Smooth muscle cell of trachea (primary cell): ENCODE measurements at places on chromosomes 16 and 17. TPM values are rescaled to one million over a fixed set of nuclear protein-coding genes. Genes with fewer than 3 reads are reported as not detected.

The HOXB5 gene
- total RNA-seq: under 0.01 and 0.29 TPM in 2 replicates

The BCL6B gene
- 0.33 and 0.44 TPM in 2 replicates for total RNA-seq

The NT5M gene
- 1.6 and 3.5 TPM in 2 replicates for total RNA-seq

The ERI2 gene
- 25.3 and 41.7 TPM in 2 replicates for total RNA-seq

The NKIRAS2 gene
- 16.3 and 30.4 TPM in 2 replicates for total RNA-seq

The CHST5 gene
- 0.15 and 0.17 TPM in 2 replicates for total RNA-seq

The SPN gene
- not detected in 2 replicates for total RNA-seq

The TLCD1 gene
- 4.1 and 7.1 TPM in 2 replicates for total RNA-seq

The HOXB4 gene
- 2.9 and 5.8 TPM in 2 replicates for total RNA-seq

The KRTAP9-8 gene
- not detected in 2 replicates for total RNA-seq

The SLC5A10 gene
- not detected in 2 replicates for total RNA-seq

The NPIPB13 gene
- total RNA-seq: 0.15 and 2.0 TPM in 2 replicates

The CTRL gene
- total RNA-seq: 0.33 and 0.44 TPM in 2 replicates

The MYLK3 gene
- total RNA-seq: 0.15 and 0.17 TPM in 2 replicates

The SLC13A2 gene
- not detected in 2 replicates for total RNA-seq

The MT4 gene
- not detected in 2 replicates for total RNA-seq

The ITGAX gene
- total RNA-seq: 0.15 and 0.17 TPM in 2 replicates

The CSH2 gene
- total RNA-seq: not detected in 2 replicates

The LPCAT2 gene
- total RNA-seq: 31.0 and 31.9 TPM in 2 replicates

The SMPD3 gene
- total RNA-seq: 0.33 TPM in 1 of 2 replicates, not detected in the other

The CNGB1 gene
- total RNA-seq: not detected in 2 replicates

The NPB gene
- 0.87 and 2.5 TPM in 2 replicates for total RNA-seq

The TNFRSF13B gene
- not detected in 2 replicates for total RNA-seq

The SOCS1 gene
- total RNA-seq: 32.6 and 32.7 TPM in 2 replicates

The CCL18 gene
- not detected in 2 replicates for total RNA-seq

The SDR42E2 gene
- not detected in 2 replicates for total RNA-seq

The STAC2 gene
- not detected in 2 replicates for total RNA-seq

The E4F1 gene
- total RNA-seq: 24.4 and 39.2 TPM in 2 replicates

The GFER gene
- 14.7 and 17.7 TPM in 2 replicates for total RNA-seq

The PRR35 gene
- not detected in 2 replicates for total RNA-seq

The SRSF1 gene
- total RNA-seq: 309 and 476 TPM in 2 replicates

The KRTAP2-1 gene
- not detected in 2 replicates for total RNA-seq

The NGFR gene
- 0.44 and 3.3 TPM in 2 replicates for total RNA-seq

The NPIPA2 gene
- 0.33 and 1.2 TPM in 2 replicates for total RNA-seq

The NTN3 gene
- 1.5 and 5.3 TPM in 2 replicates for total RNA-seq

The TBC1D3C gene
- not detected in 2 replicates for total RNA-seq

The HNF1B gene
- total RNA-seq: not detected in 2 replicates

The OTOP3 gene
- total RNA-seq: not detected in 2 replicates

The KRTAP4-1 gene
- not detected in 2 replicates for total RNA-seq

The WNT9B gene
- 0.44 TPM in 1 of 2 replicates, not detected in the other for total RNA-seq

The CBLN1 gene
- not detected in 2 replicates for total RNA-seq

The GNAO1 gene
- under 0.01 and 0.44 TPM in 2 replicates for total RNA-seq

The C16orf89 gene
- under 0.01 and 1.3 TPM in 2 replicates for total RNA-seq

The SCPEP1 gene
- total RNA-seq: 73.3 and 93.8 TPM in 2 replicates

The CCL16 gene
- not detected in 2 replicates for total RNA-seq

The ZNF830 gene
- 12.4 and 14.0 TPM in 2 replicates for total RNA-seq

The KRTAP3-1 gene
- total RNA-seq: not detected in 2 replicates

The SSTR5 gene
- not detected in 2 replicates for total RNA-seq

The SLC6A4 gene
- under 0.01 TPM in 1 of 2 replicates, not detected in the other for total RNA-seq

The G6PC1 gene
- total RNA-seq: not detected in 2 replicates

The NATD1 gene
- total RNA-seq: 3.8 and 9.4 TPM in 2 replicates

The CNTNAP1 gene
- total RNA-seq: 43.6 and 45.0 TPM in 2 replicates

The DNAH2 gene
- 0.17 and 0.29 TPM in 2 replicates for total RNA-seq
